Adrenal gland (tissue), 19 donors: ENCODE measurements at places on chromosomes 12 and 14. TPM values are rescaled to one million over a fixed set of nuclear protein-coding genes. Genes with fewer than 3 reads are reported as not detected.
A peak's percentile ranks its signal among the peaks of the same experiment; 100 is the strongest.

GRCh38 chr14:76067536-76067935 lies 82.0 kb downstream of the IFT43 start:
- no peak for DNase-seq

GRCh38 chr12:27844366-27845090 lies 64.5 kb upstream of the MANSC4 start:
- no peak for DNase-seq

TCL1B gene
- total RNA-seq = not detected

ERBB3 gene
- total RNA-seq = 7.2 TPM

DNA sequence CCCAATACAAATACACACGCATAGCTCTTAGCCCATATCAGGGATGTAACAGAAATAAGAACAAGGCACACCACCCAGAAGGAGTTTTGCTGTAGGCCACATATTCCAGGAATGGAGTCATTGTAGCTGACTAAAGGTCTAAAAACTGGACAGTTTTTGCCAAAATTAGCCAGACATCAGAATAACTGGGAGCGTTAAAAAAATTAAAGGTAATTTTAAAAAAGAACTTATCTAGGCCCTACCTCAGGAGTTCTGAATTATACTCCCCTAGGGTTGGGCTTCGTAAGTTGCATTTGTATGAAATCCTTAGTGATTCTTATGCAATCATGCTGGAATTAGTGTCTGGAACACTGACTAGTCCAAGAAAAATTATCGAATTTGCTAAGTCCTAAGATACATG lies 987.7 kb downstream of the GALC start:
- DNase-seq = no peak

- DNase-seq = no peak
Observed at GRCh38 chr14:96925422-96925821, 128.2 kb downstream of the VRK1 start.

GRCh38 chr12:21169878-21170472 lies 39.0 kb downstream of the SLCO1B1 start:
- peak; percentile 15 for DNase-seq

- DNase-seq = no peak
Observed at GRCh38 chr12:86233126-86233525, 23.1 kb downstream of the MGAT4C start.

DNA sequence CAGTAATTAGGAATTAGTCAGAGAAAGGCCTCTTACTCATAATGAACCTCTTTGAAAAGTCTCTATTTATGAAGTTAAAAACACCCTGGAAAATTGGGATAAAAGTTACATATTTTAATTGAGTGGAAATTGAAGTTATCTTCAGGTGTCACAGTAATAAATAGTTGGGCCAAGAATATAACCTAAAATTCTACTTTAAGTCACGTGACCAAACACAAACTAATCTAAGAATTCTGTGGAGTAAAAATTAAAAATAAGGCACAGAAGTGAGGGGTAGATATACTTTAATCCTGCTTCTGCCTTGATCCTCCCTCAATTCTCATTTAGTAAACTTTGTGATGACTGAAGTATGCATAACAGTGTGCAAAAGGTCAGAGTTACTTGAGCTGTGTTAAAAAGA lies 226.4 kb downstream of the NAV3 start:
- DNase-seq = no peak

DNA sequence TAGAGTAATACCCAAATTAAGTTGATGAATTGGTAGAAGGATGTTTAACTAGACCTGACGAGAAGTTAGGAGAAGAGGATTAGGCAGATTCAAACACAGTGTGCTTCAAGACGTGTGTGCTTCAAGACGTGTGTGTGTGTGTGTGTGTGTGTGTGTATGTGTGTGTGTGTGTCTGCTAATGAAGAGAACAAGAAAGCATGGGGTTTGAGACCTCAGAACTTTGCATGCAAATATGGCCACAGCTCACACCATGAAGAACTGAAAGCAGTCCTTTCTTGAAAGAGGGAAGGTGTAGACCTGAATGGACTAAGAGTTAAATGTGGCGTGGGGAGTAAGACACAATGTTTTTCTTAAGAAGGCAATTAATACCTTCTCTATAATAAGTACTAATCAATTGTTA lies 32.5 kb upstream of the SSPN start:
- no peak for DNase-seq

TAS2R31 gene
- total RNA-seq = 28.5 TPM

DNA sequence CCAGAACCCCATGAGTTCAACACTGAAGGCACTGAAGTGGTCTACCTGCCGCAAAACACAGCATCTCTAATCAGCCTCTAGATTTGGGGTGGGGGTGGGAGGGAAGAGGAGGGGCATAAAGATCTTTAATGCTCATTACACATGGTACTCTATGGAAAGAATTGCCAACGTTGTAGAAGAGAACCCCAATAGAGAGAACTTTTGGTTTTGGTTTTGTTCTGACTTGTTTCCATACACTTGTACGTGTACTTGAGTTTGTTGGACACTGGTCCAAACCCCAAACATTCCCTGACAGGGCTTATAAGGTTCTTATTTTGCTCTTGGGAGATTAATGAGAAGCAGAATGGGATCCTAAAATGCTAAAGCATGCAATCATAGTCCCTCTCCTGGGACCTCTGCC lies 31.0 kb downstream of the GNPTAB start:
- DNase-seq = no peak

MDGA2 gene
- total RNA-seq = not detected

GRCh38 chr12:123253641-123254459 lies 17.8 kb downstream of the CDK2AP1 start:
- DNase-seq = no peak

DAO gene
- not detected for total RNA-seq

DNAAF2 gene
- total RNA-seq = 6.9 TPM

DNA sequence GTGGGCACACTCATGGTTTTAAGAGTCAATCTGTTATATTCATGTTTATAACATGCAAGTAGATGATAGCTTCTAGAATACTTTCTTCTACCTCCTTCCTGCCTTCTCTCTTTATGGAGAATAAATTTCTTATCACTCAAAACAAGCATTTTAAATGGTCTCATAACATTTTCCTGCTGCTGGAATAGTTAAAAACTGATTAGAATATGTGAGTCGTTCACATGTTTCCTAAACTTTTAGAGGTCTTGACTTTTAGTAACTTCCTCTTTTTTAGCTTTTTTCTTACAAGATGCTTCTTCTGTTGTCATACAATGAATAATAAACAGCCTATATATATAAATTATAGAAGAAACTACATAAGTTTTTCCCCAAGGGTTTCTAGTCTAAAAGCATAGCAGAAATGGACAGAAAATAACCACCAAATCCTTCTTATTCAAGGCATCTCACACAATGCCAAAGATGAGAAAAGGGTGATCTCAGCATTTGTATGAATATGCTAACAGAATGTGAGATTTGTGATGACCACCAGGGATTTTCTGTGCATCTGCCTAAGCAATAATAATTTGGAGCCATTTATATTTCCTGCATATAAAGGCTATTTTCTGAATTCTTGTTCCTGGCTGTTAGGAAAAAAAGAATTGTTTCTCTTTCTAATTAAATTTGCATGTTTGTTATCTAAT lies 127.8 kb downstream of the DAAM1 start:
- DNase-seq = no peak

GRCh38 chr12:62517887-62518286 lies 51.3 kb downstream of the MON2 start:
- no peak for DNase-seq

- DNase-seq = no peak
Observed at GRCh38 chr12:69000540-69001243, 67.7 kb upstream of the CPM start.

TGFB3 gene
- total RNA-seq = 73.5 TPM

DNA sequence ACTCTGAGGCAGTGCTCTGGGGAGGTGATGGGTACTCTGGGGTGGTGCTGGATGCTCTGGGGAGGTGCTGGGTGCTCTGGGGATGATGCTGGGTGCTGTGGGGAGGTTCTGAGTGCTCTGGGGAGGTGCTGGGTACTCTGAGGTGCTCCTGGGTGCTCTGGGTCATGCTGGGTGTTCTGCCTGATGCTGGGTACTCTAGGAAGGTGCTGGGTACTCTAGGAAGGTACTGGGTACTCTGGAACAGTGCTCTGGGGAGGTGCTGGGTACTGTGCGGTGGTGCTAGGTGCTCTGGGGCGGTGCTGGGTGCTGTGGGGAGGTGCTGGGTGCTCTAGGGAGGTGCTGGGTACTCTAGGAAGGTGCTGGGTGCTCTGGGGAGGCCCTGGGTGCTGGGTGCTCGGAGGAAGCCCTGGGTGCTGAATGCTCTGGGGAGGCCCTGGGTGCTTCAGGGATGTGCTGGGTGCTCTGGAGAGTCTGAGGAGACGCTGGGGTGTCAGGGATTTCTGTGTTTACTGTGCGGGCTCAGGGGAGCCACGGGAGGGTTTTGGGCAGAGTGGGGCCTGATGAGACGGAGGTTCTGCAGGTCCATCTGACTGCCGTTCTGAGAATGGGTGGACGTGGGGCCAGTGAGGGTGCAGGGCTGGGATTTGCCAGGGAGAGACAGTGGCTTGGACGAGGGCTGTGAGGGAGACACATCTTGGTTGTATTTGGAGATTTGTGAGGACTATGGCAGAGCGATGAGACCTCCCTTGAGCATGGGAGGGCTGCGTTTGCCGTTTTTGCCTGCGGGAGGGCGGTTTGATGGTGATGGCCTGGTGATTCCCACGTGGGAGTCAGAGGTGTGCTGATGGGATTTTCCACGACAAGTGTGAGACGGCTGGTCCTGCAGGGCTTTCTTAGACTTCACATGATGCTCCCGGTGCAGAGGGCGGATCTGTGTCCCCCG lies 30.0 kb downstream of the MMP17 start:
- DNase-seq = no peak

MIP gene
- total RNA-seq = not detected

LUM gene
- total RNA-seq = 922 TPM

DNA sequence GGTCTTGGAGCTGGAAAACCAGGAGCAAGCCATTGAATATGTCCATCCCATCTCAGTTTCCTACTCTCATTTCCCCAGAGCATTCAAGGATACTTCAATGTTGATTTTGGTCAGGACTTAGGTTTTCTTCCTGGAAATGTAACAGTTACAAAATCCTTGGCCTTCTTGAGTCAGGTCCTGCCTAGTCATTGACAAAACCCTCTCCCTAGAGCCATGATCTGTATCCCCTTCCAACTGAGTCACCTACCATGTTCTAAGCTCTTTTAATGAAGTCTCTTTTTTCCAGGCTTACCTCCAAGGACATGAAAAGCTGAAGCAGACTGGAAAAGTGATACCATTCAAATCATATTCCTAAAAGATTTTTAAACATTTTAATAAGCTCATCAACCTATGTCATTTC lies 549.2 kb downstream of the GALC start:
- no peak for DNase-seq

DNA sequence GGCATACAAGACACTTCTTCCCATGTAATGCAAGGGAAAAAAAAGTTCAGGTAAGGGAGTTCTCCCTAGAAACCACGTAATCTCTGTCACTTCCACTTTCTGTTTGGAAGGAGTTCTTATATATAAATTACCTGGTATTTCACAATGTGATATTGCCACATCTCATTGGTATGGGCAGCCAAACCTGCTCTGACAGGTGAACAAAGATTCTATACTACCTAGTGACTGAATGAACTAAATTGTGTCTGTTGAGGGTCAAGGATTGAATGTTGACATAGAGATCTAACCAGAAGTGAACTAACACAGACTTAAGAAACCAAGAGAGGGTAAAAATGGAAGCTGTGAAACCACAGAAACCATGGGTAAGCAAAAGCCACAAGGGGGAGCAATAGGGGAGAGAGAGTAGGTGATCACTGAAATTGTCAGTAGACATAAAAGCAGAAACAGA lies 161.3 kb downstream of the RPL10L start:
- no peak for DNase-seq

ANAPC5 gene
- 137 TPM for total RNA-seq

DNA sequence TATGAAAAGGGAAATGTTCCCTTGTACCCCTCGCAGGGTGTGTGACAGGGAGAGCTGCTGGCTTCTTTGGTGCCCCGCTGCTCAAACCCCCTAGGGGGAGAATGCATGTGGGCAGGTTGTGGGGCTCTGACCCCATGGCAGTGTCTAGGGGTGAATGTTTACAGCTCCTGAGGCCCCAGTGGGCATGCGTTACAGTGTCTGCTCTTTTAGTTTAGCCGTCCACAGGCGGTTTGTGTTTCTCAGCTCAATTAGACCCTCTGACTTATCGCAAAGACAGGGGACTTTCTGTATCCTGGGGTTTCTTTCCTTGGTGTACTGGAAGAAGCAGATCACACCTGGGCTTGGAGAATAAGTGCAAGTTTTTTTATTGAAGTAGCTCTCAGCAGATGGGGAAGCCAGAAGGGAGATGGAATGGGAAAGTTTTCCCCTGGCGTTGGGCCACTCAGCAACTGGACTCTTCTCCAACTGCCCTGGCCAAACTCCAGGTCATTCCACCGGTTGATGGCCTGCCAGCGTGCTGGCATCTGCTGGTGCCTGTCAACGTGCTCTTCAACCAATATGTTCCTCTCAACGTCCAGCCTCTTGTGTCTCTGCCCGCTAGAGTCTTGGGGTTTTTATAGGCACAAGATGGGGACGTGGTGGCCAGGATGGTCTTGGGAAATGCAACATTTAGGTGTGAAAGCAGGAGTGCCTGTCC lies 720.9 kb downstream of the FSCB start:
- DNase-seq = no peak

GRCh38 chr12:24034160-24034559 lies 84.7 kb upstream of the SOX5 start:
- no peak for DNase-seq

SYNE3 gene
- total RNA-seq = 15.9 TPM

- no peak for DNase-seq
Observed at GRCh38 chr12:131751335-131751734, 40.4 kb downstream of the SFSWAP start.

- no peak for DNase-seq
Observed at GRCh38 chr12:13223941-13224340, 27.4 kb downstream of the EMP1 start.

DNA sequence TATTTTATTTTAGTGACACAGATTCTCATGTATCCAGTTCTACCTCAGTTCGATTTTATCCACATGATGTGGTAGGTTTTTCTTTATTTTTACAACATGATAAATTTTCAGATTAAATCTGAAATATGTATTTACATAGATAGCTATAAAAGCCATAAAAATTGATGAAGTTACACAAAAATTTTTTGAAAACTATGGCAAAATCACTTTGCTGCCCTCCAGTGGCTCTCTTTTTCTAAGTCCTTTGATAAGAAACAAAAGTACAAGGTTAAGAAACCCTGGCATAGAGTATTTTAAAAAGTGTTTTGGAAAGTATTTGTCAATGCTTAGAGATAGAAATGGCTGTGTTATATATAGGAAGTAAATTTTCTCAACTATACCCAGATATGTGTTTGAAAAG lies 104.2 kb downstream of the PCNX1 start:
- DNase-seq = no peak
